CD4-positive, alpha-beta memory T cell (primary cell): ENCODE measurements at places on chromosomes 13 and 19. TPM values are rescaled to one million over a fixed set of nuclear protein-coding genes. Genes with fewer than 3 reads are reported as not detected.

Gene RYR1
- 5.0 TPM for total RNA-seq

GRCh38 chr13:39144941-39145533 is 106.8 kb downstream of the NHLRC3 start:
- DNase-seq = no peak

GRCh38 chr13:32019612-32020233 is 11.9 kb upstream of the FRY start:
- DNase-seq = peak; percentile 15

- no peak for DNase-seq
These were observed 304.4 kb downstream of the SUCLA2 start for GRCh38 chr13:47696674-47697073.

DNA sequence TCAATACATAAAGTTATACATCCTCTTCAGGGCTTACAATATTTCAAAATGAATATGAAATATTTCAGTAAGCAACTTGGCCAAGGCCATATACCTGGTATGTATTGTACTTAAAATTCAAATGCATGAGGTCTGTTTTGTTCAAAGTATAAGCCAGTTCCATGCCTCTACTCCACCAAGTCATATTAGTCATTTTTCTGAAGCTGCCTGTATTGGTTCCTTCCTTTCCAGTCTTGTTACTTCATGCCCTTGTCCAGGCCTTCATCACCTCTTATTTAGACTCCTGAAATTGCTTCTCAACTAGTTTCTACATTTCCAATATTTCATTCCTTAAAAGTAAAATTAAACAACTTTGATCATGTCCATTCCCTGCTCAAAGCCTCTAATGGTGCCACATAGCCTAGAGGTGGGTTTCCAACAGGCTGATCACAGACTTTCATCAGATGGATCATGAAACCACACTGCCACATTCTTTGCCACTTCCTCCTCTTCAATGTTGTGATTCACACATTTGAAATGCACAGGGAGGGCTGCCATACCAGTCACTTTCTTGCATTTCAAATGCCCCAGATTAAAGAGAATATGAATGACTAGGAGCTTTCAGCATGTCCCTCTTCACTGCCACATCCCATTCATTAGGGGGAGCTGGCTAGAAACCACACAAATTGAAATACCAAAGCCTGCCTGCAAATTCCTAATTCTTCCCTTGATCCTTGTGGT is 424.1 kb upstream of the DACH1 start:
- DNase-seq = no peak

DNA sequence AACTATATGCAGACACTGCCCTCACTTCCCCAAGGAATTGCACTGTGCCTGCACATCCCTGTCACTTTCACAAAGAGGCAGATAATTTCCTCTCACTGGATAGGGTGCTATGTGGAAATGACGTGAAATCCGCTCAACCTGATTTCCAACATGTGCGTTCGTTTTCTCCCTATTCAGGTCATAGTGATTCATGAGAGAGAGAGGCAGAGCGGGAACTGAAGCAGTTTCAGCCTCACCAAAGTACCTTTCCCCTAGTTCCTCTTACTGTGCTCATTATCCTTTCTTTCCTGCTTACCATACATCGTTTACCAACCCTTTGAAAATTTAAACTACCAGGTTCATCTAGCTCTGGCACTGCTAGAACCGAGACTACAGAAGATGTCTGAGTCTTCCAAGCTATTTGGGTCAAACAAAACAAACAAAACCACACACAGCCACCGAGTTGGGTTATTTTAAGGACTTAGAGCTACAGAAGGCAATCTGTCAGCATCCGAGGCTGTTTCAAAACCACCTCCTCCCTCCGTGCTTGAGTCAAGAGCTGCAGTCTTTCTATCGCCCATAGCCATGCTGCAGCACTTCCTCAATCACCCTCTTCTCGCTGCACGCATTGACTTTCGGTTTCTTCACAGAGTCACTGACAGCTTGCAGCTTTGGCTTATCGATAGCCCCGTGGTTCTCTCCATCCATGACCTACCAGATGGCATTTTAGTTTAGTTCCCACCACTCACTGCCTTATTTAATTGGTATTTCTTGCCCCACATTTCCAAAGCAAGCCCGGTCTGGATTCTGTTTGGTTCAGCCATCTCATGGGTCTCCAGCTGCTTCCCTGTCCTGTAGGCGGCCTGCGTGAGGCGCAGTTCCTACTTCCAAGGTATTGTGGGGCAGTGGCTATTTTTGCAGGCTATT is 1395.8 kb downstream of the EFNB2 start:
- peak; percentile 73 for DNase-seq

- no peak for DNase-seq
These were observed 68.7 kb downstream of the IPO5 start for GRCh38 chr13:98022210-98022609.

GRCh38 chr13:36819739-36820090 is 693 bp downstream of the RFXAP start:
- no peak for DNase-seq
